ENCODE measurements at places on chromosomes 13 and 19.
A peak's percentile ranks its signal among the peaks of the same experiment; 100 is the strongest.

GRCh38 chr13:84400706-84401105 is 518.4 kb upstream of the SLITRK1 start:
- no peak for DNase-seq

DNA sequence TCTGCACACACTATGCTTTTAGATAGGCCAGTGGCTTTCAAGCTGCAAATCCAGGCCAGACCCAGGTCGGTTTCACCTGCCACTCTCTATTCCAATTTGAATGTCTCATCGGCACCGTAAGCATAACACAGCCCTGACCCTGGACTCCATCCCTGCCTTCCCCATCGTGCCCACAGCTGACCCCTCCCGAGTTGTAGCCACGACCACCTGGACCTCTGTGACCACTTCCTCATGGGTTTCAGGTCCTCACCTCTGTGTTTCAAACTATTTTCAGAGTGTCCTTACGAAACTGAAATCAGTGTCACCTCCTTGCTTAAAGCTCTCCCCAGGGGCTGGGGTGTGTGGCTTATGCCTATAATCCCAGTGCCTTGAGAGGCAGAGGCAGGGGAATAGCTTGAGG is 9.0 kb upstream of the HSH2D start:
- no peak for DNase-seq

GRCh38 chr13:44053208-44053607 is 173.5 kb downstream of the LACC1 start:
- no peak for DNase-seq

GRCh38 chr13:74043237-74043636 is 91.0 kb downstream of the KLF12 start:
- no peak for DNase-seq

DNA sequence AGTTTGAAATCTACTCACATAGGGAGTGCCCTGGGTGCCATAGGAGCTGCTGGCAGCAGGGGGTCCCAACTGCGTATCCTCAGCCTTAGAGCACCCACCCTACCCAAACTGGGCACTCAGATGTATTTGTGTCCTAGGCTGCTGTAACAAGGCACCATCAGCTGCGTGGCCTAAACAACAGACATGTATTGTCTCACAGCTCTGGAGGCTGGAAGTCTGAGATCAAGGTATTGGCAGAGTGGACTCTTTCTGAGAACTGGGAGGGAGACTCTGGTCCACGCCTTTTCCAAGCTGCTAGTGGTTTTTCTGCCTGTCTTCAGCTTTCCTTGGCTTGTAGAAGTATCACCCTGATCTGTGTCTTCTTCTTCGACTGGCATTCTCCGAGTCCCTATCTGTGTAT is 83.6 kb downstream of the FGF14 start:
- DNase-seq: no peak

GRCh38 chr13:111047326-111047725 is 67.8 kb upstream of the ARHGEF7 start:
- DNase-seq: no peak

- DNase-seq: no peak
Measured at GRCh38 chr19:47362321-47362720, 13.2 kb downstream of the DHX34 start.

DNA sequence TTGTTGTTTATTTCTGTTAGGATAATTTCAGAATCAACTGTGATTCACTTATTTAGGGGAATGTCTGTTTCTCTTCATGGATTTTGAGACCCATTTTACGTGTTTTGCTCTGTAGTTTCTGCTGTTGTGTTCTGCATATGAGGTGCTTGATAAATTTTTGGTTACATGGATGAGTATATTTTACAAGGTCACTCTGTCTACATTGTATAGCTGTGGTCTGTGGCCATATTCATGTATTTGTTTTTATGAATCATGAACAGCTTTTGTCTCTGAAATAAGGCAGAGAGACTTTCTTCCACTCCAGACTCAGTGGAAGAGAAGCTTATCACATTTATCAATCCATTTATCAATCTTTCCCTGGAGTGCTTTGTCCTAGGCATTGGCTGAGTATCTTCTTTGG is 56.6 kb downstream of the PDS5B start:
- DNase-seq: no peak

DNA sequence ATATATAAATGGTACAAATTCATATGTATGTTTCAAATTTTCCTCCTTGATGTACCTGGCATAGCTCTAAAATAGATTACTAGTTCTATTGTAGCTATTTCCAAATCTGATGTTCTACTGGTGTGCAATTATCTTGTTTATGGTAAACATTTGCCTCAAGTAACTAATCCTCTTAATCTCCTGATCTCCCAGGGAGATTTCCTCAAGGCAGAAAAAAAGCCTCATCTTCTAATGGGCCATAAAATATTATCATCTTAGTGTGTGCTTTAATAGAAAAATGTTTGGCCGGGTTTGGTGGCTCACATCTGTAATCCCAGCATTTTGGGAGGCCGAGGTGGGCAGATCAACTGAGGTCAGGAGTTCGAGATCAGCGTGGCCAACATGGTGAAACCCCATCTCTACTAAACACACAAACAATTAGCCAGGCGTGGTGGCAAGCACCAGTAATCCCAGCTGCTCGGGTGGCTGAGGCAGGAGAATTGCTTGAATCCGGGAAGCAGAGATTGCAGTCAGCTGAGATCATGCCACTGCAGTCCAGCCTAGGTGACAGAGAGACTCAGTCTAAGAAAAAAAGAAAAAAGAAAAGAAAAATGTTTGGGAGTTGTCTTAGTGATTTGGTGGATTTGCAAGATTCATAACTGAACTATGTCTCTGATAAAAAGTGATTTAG is 498.9 kb upstream of the SLITRK5 start:
- DNase-seq: no peak

DNA sequence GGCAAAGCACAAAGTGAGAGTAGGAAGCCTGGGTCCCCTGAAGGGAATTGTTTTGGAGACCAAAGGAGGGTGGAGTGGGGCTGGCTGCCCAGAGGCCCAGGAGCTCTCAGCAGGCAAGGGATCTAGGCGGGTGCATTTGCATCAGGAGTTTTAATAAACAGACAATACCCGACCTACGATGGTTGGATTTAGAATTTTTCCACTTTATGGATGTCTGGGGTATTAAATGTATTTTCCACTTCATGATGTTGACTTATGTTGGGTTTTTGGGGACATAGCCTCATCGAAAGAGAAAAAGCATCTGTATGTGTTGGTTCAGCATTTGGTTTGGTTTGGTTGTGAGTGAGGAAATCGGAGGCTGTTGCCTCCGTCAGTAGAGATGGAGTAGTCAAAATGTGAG is 205.2 kb upstream of the MAB21L1 start:
- no peak for DNase-seq

GRCh38 chr13:99296398-99296797 is 10.8 kb downstream of the GPR183 start:
- no peak for DNase-seq

GRCh38 chr13:95671597-95671996 is 5.3 kb upstream of the DNAJC3 start:
- DNase-seq: no peak

DNA sequence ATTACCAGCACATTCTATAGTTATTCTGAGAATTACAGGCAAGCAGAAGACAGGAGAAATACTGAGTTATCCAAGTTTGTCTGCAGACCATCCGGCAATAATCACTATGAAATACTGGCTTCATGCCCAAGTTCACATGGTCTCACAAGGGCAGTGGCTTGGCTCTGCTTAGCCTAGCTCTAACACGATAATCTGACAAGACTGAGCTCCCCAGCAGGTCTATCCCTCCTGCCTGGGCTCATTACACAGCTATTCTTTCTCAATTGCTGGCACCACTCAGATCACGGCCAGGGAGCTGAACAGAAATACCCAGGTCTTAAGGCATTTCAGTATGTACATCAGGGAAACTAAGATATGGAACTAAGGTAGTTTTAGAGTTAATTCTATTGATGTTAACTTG is 361.6 kb upstream of the PCDH20 start:
- DNase-seq: peak; percentile 8

DNA sequence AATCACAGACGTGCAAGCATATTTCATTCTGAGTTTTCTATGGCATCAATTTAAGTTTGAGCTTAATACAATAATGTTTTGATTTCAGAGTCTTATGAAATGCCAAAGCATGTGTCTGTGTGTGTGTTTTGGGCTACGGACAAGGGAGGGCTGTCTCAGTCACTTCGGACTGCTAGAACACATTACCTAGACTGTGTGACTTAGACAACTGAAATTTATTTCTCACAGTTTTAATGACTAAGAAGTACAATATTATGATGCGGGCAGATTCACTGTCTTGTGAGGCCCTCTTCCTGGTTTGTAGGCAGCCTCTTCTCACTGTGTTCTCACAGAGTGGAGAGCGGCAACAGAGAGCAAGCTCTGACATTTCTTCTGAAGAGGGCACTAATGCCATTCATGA is 1202.0 kb downstream of the EFNB2 start:
- no peak for DNase-seq

GRCh38 chr13:40819797-40820315 is 30.4 kb downstream of the SLC25A15 start:
- DNase-seq: no peak

GRCh38 chr13:71417205-71417604 is 449.8 kb downstream of the DACH1 start:
- no peak for DNase-seq

- DNase-seq: no peak
Measured at GRCh38 chr13:79258489-79258888, 147.6 kb downstream of the RBM26 start.

- peak; percentile 20 for DNase-seq
Measured at GRCh38 chr19:49570997-49571676, 9.2 kb downstream of the NOSIP start.

DNA sequence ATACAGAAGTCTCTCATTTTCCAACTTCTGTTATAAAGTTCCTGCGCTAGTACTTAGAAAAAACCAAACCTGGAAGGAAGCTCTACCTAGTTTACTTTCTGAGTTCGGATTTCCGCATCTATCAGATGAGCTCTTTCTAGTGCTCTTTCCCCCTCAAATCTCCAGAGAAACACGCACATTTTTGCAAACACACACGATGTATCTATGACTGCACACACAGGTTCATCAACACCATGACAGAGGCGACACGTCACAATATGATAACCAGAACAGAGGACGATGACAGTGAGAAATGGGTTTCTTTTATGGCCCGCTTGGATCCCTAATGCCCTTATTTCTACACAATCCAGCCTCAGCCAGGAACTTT is 629 bp upstream of the LRRC63 start:
- DNase-seq: peak; percentile 42
